ENCODE measurements at places on chromosomes 5 and 9.

DNA sequence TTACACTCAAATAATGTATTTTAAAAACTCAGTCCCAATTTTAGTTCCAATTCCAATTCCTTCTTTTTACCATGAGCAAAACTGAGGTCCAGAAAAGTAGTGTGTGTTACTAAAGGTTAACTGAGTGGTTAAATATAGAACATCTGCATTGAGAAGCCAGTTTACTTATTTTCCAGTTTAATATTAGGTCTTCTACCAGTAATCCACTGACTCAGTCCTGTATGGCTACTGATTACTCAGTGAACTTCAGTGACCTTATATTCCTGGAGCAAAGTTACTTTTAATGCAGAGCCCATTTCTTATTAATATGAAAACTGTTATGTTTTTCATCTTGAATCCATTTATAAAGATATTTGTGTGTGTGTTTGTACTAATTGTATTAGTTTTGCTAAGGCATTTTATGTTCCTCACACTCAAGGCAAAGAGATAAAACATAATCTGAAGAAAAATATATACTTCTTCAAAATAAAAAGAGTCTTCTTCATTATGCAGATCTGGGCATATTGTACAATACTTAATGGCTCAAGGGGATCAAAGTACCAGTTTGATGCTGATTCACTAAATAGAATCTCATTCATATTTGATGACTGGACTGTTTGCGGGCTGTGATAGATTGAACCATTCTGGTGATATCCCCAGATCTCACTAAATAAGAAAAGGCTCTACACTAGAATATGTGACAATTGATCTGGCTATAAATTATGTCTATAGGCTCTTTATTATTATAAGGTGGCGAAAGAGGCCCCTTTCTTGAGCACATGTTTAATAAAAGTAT, 60.8 kb downstream of the DMXL1 start:
- H3K4me1 ChIP-seq, result no peaks in the 10 kb centered on the region
- no peak overlapping the region for H3K4me3 ChIP-seq
- no peak for DNase-seq
- H3K27ac ChIP-seq, result no peak overlapping the region

GRCh38 chr5:7793895-7794294, 57.0 kb downstream of the CFAP90 start:
- no peak overlapping the region for H3K4me3 ChIP-seq
- H3K27me3 ChIP-seq, result no peaks in the 10 kb centered on the region
- no peak overlapping the region for H3K27ac ChIP-seq
- no peaks in the 10 kb centered on the region for H3K36me3 ChIP-seq
- DNase-seq, result no peak

GRCh38 chr9:87515588-87516221, 18.0 kb downstream of the DAPK1 start:
- peak overlapping the region; percentile 32 for H3K27ac ChIP-seq
- H3K27me3 ChIP-seq, result no peaks in the 10 kb centered on the region
- H3K4me1 ChIP-seq, result peaks cover 6% of the 10 kb centered on the region
- no peak for DNase-seq
- H3K36me3 ChIP-seq, result no peaks in the 10 kb centered on the region

DNA sequence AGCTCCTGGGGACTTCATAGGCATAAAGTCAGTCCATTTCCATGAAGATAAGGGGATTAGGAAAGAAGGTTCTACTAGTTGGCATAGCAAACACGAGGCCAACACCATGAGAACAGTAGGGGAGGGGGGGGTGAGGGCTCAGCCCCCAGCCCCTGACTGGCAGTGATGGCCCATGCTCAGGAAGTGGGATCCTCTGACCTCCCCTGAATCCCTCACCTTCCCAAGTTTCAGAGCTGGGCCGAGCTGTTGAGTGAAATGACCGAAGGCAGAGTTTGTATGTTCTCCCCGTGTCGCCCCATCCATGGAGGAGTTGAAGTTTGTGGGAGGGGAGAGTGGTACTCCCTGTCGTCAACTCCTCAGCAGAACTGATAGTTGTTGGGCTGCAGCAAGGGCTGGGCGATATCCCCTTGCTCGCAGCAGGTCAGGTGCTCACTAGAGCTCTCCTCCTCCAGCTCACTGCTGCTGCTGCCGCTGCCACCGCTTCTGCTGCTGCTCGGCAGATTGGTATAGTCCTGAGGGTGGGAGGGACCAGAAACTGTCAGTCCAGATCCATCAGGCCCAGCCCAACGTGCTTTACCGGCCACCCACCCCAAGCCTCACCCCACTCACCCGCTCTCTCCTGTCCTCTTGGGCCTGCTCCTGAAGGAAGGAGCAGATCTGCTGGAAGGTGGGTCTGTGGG, 32.5 kb downstream of the CSF1R start:
- no peak for DNase-seq
- H3K4me3 ChIP-seq, result no peak overlapping the region
- H3K27me3 ChIP-seq, result no peaks in the 10 kb centered on the region
- H3K4me1 ChIP-seq, result no peaks in the 10 kb centered on the region
- H3K27ac ChIP-seq, result no peak overlapping the region

- peaks cover 3% of the 10 kb centered on the region for H3K4me1 ChIP-seq
- peak overlapping the region; percentile 82 for H3K4me3 ChIP-seq
- no peaks in the 10 kb centered on the region for H3K27me3 ChIP-seq
- H3K27ac ChIP-seq, result peak overlapping the region; percentile 95
- H3K36me3 ChIP-seq, result no peaks in the 10 kb centered on the region
Measured at GRCh38 chr9:78029551-78030295, 1.9 kb downstream of the GNAQ start.

DNA sequence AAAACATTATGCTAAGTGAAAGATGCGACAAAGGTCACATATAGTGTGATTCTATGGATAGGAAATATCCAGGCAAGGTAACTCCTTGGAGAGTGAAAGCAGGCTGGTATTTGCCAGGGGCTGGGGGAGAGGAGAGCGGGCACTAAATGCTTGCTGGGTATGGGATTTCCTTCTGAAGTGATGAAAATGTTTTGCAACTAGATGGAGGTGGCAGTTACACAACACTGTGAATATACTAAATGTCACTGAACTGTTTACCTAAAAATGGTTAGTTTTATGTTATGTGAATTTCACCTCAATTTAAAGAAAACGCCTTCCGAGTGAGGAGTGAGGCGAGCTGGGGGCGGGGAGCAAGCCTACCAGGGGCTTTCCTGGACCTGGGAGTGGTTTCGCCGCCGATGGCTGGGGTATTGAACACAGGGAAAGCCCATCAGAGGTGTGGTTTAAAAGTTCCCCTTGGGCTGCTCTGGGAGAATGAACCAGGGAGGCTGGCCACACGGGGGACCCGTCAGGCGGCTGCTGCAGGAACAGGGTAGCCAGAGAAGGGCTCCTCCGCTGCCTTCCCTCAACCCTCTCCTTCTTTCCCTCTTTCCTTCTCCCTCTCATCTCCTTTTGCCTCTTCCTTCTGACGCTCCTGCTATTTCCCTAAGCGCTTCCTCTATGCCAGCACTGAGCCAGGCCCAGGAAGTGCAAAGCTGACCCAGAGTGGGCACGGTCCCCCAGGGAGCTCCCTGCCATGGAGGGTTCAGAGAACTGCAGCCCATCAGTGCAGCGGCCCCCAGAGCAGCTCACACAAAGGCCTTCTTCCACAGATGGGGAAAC, 4.9 kb downstream of the AKNA start:
- H3K27me3 ChIP-seq, result no peaks in the 10 kb centered on the region
- H3K36me3 ChIP-seq, result no peaks in the 10 kb centered on the region
- no peak for DNase-seq

GRCh38 chr5:160685219-160685618, 166.8 kb downstream of the ATP10B start:
- H3K4me1 ChIP-seq, result no peaks in the 10 kb centered on the region
- no peaks in the 10 kb centered on the region for H3K36me3 ChIP-seq
- no peak overlapping the region for H3K4me3 ChIP-seq
- DNase-seq, result no peak
- H3K27ac ChIP-seq, result no peak overlapping the region
- H3K27me3 ChIP-seq, result no peaks in the 10 kb centered on the region

DNA sequence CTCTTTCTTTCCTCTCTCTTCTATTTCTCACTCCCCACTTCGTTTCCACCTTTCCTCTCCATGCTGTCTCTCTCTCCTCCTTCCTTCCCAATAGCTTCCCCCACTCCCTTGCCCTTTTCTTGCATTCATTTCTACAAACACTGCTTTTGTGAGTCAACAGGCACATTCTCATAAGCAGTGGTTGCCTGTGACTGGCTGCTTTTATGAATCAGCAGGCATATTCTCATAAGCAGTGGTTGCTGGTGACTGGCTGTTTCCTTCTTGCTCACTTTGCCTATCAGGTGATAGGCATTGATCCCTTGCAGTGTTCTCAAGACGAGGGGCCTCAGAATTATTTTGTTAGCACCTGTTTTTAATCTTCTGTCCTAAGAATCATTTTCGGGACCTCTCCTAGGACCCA, 116.1 kb upstream of the ACTBL2 start:
- DNase-seq, result no peak
- H3K27me3 ChIP-seq, result no peaks in the 10 kb centered on the region
- no peaks in the 10 kb centered on the region for H3K4me1 ChIP-seq
- no peaks in the 10 kb centered on the region for H3K36me3 ChIP-seq
- H3K4me3 ChIP-seq, result no peak overlapping the region

DNA sequence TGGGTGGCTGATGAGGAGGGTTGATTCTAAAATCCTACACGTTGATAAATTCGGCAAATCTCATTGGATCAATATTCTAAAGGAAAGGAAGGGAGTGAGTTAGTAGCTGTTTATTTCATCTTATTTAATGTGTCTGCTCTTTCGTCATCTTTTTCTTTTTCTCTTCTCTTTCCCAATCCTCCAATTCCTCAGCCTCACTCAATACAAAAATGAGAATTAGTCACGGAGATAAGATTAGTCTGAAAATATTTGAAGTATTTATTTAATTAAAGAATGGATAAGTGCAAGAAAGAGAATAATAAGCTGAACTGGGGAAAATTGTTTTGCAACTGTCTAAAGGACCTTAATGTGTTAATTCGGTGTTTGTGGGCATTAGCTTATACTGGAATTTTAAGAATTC, 1095.1 kb downstream of the DTWD2 start:
- no peaks in the 10 kb centered on the region for H3K4me1 ChIP-seq
- H3K27ac ChIP-seq, result no peak overlapping the region
- no peaks in the 10 kb centered on the region for H3K27me3 ChIP-seq
- H3K4me3 ChIP-seq, result no peak overlapping the region
- DNase-seq, result no peak

- no peak overlapping the region for H3K4me3 ChIP-seq
- H3K27ac ChIP-seq, result no peak overlapping the region
- no peaks in the 10 kb centered on the region for H3K27me3 ChIP-seq
- no peaks in the 10 kb centered on the region for H3K36me3 ChIP-seq
- H3K4me1 ChIP-seq, result no peaks in the 10 kb centered on the region
Measured at GRCh38 chr9:117403848-117404247, 11.0 kb downstream of the ASTN2 start.

DNA sequence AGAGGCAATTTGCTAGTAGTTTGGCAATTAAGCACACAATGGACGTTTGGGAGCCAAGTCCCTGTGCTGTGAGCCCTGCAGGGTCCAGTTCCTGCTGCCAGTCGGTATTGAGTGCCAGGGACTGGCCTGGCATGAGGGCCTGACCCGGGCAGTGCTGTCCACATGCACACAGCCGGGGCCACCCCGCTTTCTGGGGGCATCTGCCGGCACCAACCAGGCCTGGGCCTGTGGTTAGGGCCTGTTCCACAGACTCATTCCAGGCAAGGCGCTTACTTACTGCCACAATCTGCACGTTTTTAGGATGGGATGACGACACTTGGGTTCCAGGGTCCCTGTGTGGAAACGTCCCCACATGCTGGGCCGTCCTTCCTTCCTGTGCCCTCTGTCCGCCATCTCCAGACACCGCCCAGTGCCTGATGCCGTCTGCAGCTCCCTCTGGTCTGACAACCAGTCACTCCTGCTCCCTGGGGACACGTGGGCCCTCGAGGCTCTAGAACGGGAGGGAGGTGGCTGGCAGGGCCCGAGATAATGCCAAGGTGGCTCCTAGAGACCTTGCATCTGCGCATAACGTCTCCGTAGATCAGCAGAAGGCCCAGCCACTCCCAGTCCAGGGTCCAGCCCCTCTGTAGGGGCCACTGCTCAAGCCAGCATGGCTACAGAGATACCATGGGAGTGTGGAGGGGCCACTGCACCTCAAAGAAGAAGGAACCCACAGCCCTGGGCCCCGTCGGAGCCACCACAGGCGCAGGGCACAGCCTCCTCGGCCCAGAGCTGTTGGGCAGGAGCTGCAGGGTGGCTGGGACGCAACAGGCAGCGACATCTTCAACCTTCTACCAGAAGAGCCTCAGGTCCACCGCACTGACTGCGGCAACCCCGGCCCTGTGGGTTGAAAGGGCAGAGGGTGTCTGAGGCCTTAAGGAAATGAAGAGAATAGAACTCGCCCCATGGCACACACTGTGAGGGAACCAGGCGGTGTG, 24.7 kb downstream of the SLC9A3 start:
- H3K36me3 ChIP-seq, result no peaks in the 10 kb centered on the region
- DNase-seq, result no peak
- no peaks in the 10 kb centered on the region for H3K4me1 ChIP-seq
- H3K27ac ChIP-seq, result no peak overlapping the region
- H3K4me3 ChIP-seq, result no peak overlapping the region

DNA sequence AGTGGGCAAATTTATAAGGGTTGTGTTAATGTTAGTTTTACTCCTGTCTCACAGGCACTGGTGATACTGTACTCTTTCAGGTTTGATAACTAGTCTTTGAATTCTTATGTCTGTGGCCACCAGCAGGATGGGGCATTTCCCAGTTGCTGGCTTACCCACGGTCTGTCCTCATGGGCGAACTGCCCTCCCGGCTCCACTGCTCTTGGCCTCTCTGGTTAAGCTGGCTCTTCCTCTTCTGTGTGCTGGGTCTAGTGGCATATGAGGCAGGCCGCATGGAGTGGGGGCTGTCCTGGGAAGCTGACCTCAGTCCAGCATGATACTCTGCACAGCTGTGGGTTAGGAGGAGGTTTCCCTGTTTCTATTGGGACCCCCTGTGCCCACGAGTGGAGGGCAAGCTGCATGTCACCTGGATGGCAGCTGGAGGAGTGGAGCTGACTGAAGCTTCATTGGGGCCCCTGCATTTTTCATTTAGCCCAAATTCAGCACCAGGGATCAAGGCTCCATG, 19.5 kb downstream of the PHF2 start:
- H3K27ac ChIP-seq, result no peak overlapping the region
- no peak overlapping the region for H3K4me3 ChIP-seq
- no peaks in the 10 kb centered on the region for H3K27me3 ChIP-seq
- no peaks in the 10 kb centered on the region for H3K36me3 ChIP-seq

DNA sequence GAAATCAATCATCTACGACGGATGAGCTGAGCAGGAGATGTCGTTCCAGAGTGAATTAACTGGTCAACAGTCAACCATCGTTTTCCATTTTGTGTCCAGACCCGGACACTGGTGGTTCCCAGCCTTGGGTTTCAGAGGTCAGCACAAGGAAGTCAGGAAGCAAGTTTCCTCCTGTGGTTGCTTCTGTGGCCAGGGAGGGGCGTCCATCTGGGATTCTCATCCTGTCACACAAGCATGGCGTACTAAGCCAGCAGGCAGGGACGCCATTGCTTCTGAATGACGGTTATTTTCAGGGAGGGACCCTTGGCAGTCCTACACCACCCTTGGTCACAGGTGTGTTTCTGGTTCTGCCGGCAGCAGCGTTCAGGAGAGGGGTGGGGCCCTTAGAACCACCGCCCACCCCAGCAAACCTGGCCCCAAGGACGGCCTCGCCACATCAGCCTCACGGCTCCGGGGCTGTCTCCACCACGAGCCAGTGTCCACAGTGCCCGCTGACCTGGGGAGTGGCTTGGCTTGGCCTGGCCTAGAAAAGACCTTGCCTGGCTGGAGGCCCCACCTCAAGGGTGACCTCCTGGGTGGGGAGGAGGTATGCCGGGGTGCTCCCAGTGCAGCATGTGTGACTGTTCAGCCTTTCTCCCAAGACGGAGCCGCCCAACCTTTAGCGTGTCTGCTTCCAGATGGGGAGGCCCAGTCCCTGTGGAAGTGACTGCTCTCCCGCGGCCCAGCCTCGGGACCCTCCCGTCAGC, 25.2 kb downstream of the NDUFS6 start:
- no peaks in the 10 kb centered on the region for H3K4me1 ChIP-seq
- H3K36me3 ChIP-seq, result no peaks in the 10 kb centered on the region

Data from uterus (tissue), 4 donors.